ENCODE measurements at places on chromosomes 11 and 22. TPM values are rescaled to one million over a fixed set of nuclear protein-coding genes. Genes with fewer than 3 reads are reported as not detected.

DNA sequence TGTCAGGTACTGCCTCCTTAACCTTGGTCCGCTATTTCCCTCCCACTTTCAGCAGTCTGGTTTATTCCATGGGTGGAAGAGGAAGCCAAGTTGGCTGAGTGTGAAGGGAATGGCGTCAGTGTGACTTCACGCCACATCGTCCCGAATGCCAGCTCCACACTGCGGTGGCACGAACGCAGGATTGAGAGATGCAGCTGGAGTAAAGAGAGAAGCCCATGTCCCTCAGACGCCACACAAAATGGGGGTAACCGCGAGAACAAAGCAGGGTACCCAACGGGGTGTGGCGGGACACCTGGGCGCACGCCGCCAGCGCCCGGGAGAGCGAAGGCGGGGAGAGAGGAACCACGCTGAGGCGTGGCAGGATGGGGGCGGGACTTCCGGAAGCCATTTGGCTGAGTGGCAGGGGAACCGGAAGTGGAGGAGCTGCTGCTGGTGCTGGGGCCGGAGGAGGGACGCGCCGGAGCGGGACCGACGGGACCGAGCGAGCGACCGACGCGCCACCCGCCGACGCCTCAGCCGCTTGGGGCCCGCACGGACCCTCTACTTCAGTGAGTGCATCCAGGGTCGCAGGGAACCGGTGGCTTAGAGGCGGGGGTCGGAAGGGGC is at the start of gene PAFAH1B2:
Gene PAFAH1B2 (plus strand): TSS at position 417 of the 606 bp plus-strand sequence. CDS start 8,161 bp downstream, outside the sequence.
- DNase-seq = peak; percentile 97

GRCh38 chr11:47538741-47539565 is 14.0 kb downstream of the CELF1 start:
- DNase-seq = no peak

- DNase-seq = no peak
Observed at GRCh38 chr11:77851503-77851902, 30.6 kb downstream of the AAMDC start.

GRCh38 chr11:10450462-10451425 is 4.3 kb upstream of the AMPD3 start:
- peak; percentile 78 for DNase-seq

- no peak for DNase-seq
Observed at GRCh38 chr22:43743131-43743530, 69.0 kb downstream of the EFCAB6 start.

- no peak for DNase-seq
Observed at GRCh38 chr11:117570701-117571100, 226.3 kb downstream of the DSCAML1 start.

DNA sequence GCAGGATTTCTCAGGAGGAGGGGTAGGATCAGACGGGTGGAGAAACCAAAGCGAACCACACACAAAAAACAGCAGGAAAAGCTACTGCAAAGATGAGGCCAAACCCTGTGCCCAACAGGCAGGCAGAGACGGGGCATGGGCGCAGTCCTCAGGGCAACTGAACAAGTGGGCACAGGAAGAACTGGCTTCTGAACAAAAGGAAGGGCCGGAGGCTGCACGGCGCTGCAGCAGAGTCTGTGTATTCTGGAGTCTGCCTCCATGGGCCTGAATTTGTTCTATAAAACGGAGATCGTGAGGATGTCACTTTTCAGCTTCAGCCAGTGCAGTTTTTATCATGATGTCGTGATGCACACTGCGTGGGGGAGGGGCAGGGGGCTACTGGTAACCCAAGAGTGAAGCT is 1026.0 kb downstream of the TBC1D22A start:
- DNase-seq = no peak

DNA sequence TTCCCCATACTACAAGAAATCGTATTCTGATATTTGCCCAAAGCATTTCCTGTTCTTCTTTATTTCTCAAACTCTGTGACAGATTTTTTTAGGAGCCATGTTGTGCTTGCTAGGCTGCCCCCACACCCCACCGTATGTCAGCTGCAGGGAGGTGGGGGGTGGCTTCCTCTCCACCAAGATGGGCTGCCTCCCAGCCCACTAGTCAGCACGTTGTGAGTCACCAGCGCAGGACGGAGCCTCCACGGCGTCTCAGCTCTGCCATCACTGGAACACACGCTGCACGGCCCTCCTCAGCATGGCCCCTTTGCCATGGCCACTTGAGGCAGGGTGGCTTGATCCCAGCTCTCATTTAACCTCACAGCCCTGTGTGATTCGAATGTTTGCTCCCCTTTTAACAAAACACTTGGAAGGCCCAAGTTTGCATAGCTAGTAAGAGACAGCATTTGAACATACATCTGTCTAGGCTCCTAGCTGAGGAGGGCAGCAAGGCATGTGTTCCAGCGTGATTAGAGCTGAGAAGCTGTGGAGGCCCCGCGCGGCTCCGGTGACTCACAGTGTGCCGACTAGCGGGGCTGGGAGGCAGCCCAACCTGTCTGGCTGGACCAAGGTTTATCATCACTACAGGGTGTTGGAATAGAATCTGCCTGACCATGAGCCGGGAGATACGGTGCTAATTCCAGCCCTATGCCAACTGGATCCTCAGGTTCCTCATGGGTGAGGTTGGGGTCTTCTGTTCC is 180.7 kb upstream of the NCAM1 start:
- no peak for DNase-seq

GRCh38 chr11:83540728-83541127 is 254.6 kb upstream of the CCDC90B start:
- DNase-seq = no peak

- no peak for DNase-seq
Observed at GRCh38 chr11:114959953-114960505, 281.7 kb downstream of the NXPE2 start.

GRCh38 chr11:11995601-11996000 is 12.8 kb downstream of the DKK3 start:
- DNase-seq = no peak

Gene TRIM29
- 7.8 TPM for total RNA-seq

DNA sequence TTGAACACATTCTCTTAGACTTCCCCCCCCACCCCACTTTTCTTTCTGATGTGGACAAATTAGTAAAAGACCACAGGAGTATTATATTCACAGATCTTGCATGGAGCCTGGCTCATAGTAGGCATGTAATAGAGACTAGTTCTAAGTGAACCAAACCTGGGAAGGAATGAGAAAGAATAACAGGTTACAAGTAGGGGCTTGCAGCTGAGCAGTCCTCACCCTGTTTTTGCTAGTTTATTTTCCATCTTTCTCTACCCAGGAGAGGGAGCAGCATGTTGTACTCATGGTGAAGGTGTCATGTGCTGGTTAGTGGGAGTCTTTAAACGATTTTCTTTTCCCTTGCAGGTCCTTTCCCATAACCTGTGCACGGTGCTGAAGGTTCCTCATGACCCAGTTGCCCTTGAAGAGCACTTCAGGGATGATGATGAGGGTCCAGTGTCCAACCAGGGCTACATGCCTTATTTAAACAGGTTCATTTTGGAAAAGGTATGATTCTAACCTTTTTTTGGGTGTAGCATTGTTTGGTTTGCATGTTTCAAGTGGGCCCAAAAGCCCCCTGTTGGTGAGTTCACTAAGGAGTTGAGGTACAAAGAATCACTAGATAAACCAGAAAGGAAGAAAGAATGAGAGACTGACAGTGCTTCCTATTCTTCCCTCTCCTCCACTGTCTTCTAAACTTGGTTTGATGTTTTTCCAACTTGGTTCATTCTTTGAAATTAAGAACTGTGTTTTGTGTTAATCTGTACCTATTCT is 30.1 kb downstream of the SWAP70 start:
- no peak for DNase-seq

DNA sequence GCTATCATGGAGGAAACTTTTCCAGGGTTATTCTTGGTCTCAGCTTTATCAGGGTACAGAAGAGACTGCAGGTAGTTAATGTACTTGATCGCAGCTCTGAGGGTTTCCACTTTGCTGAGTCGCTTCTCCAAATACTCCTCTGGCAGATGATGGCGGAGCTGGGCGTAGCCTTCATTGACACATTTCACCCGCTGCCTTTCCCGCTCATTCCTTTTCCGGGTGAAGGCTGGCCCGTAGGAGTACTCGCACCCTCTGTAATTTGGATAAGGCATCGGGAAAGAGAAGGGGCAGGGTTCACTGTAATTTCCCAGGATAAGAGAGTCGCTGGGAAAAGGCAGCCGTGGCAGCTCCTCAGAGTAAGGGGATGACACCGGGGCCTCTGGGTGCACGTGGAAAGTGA is 4.9 kb upstream of the C11orf16 start:
- DNase-seq = no peak

Measured in transverse colon (tissue), 4 donors.